Right renal pelvis (tissue), 4 donors: ENCODE measurements at places on chromosomes 2 and 18.

DNA sequence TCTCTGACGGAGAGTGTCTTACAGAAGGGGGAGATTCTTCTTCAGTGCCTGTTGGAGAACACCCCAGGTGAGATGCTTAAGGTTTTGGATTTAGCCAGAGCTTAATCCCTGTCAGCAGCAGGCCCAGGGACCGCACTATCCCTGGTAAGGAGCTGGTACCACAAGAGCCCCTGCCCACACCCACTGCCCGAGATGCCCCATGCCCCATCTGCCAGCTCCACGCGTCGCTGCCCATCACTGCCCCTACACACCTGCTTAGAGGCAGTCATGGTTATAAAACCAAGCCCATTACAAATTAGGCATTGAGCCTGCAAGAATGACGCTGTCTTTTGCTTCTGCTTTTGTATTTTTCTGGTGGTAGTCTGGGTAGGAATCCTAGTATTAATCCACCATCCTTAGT is 21.7 kb downstream of the CEP68 start:
- DNase-seq: no peak

GRCh38 chr2:240963065-240963867 is 35.2 kb upstream of the SNED1 start:
- DNase-seq: no peak

GRCh38 chr18:74040459-74041332 is 106.9 kb downstream of the FBXO15 start:
- DNase-seq: no peak

DNA sequence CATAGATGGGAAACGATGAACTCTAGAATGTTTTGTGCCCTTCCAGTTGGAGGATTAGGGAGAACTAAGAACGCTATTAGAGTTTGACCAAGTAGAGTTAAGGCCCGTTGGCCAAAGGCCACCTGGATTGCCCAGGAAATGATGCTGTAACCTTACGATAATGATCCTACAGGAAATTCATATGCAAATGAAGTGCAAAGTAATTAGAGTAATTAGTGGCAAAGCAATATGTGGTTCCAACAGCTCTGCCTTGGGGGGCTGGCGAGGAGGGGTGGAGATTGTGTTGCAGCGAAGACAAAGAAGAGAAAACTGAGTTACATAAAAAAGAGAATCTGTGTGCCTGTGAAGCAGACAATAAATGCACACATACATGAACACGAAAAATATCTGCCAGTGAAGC is 61.5 kb upstream of the BOD1L2 start:
- no peak for DNase-seq

- peak; percentile 4 for DNase-seq
Measured at GRCh38 chr2:49687918-49688317, 533.6 kb upstream of the FSHR start.

DNA sequence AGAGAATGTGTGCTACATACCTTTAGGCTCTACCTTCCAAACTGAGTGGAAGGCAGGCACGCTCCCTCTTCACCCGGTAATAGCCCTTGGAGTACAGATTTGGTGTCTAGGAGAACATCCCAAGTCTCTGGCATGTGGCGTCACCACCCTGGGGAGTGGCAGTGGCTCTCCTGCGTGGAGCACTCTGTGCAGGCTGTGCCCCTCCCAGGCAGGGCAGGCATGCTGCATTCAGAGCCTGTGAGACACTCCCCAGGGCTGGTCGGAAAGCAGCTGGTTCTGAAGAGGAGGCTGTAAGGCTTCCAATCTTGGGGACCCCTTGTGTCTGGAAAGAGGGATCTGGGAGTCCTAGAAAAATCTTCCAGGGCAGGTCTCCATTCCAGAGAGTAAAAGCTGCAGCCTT is 193.3 kb downstream of the ANKRD30B start:
- DNase-seq: no peak

DNA sequence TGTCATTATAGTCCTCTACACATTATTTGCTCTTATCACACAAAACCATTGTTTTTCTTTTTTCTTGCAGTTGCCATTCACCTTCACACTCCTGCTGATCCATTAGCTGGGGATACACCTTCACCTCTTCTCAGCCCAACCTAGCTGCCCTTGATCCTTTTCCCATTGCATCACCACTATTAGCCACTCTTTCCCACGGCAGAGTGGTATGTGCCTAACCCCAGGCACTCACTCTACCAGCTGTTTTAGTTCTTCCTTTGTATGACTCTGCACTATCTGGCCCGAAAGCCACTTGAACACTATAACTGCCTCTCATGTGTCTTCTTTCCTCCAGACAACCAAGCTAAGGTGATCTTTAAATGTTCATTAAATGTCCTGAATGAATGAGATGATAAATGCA is 145.4 kb upstream of the PIK3C3 start:
- DNase-seq: no peak

DNA sequence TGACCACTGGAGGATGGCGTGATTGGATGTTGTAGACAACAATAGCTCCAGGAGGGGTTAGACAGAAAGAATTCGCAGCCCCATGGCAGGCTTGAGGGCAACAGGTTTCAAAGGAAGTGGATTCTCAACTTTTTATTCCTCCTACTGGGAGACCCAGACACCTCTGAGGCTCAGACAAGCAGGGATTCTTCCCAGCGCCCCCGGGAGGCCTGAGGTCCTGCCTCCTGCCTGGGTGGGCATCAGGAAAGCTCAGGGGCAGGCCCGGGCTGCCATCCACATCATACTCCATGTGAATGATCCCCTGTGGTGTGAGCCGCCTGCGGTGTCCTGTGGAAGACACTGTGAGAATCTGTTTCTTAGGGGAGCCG is 203.5 kb downstream of the CYP26B1 start:
- no peak for DNase-seq

DNA sequence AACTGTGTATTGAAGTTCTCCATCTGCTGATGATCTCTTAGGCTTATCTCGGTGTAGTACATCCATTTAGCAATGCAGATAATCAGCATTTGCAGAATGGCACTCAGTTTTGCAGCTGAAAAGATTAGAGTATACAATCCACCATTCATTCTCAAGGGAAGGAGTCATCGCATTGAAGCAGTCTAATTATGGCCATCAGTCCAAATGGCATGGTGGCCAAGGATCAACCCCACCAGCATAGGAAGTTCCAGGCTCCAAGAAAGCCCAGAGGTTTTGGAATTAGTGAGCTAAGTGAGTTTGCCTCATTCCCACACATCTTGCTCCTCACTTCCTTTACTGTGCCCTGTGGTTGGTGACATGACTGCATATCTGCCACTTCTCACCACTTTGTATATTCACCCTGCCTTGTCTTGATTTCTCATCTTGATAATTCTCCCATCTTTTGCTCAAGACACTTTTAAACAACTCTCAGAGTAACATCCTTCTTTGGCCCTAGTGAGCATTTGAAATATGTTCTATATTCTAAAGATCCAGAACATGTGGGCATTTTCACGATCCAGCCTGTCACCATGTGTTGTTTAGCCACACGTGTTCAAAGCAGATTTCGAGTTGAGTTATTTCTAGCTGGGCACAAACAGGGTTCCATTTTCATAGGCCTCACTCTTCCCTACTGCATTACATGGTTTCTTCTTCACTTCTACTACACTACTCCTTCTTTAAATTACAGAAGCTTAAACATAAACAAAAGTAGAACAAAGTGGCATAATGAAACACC is 1119.8 kb downstream of the TSN start:
- DNase-seq: no peak

- no peak for DNase-seq
Measured at GRCh38 chr2:239263231-239263630, 137.6 kb downstream of the HDAC4 start.

- no peak for DNase-seq
Measured at GRCh38 chr2:65662654-65663432, 230.4 kb upstream of the SPRED2 start.
